Effector memory CD8-positive, alpha-beta T cell (primary cell): ENCODE measurements at places on chromosomes 6 and 20.

GRCh38 chr20:57195023-57195422, 71.4 kb downstream of the BMP7 start:
- no peak for DNase-seq

GRCh38 chr6:104449918-104450317, 409.8 kb downstream of the HACE1 start:
- no peak for DNase-seq

DNA sequence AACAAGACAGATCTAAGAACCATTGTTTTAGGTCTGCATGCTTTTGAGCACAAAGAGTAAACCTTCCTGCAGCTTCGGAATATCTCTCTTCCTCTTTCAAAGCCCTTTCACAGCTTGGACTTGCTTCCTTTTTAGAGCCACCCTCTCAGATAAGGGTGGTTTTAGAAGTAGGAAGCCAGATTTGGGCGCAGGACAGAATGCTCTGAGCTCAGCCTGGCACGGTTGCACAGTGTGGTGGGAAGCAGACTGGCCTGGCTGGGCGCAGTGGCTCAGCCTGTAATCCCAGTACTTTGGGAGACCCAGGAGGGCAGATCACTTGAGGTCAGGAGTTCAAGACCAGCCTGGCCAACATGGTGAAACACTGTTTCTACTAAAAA, 35.6 kb upstream of the PNRC1 start:
- DNase-seq = no peak

DNA sequence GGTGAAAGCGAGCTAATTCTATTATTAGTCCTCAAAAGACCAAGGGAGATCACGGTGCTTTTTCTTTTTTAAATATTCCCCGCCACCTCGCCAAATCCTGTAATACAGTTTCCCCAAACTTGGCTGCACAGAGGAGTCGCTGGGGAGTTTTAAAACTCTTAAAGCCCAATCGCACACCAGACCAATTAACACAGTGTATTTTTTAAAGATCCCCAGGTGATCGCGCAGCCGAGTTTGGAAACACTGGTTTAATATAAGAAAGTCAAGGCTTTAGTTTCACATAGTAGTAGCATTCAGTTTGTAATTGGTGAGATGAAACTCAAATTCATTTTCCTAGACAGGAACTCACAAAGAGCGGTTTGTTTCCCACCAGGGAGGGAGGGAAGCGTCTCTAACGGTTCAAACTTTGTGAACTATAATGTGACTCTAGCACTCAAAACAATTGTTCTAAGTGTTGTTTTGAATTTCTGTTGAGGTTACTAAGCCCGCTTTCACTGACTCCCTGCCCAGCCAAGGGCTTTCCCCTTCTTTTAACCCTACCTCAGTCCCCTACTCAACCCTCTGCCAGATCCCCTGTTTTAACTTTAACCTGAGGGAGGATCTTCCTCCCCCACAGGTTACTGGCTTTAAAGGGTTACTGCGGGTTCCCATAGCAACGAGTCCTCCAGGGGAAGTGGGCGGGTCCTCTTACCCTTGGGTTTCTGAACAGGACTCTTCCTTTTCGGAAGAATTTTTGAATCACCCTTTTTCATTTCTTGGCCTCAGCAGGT, 25.7 kb upstream of the BTBD3 start:
- DNase-seq = no peak

- DNase-seq = no peak
Observed at GRCh38 chr20:38187517-38187916, 22.4 kb upstream of the TGM2 start.

DNA sequence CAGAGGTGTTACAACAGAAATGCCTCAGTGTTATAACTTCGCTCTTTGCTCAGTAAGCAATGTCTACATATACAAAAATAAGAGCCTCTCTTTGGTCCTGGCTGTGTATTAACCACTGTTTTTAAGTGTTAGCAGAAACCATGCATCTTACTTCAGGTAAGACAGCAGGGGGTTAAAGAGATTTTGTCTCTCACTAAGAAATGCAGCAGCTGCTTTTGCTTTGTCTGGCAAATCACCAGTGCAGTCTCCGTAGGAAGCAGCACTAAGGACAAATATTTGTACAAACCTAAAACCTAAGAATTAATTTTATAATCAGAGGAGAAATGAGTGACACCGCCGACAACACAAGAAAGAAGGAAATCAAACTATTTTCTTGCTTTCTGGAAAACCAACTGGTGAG, 758 bp downstream of the SMIM28 start:
- no peak for DNase-seq

DNA sequence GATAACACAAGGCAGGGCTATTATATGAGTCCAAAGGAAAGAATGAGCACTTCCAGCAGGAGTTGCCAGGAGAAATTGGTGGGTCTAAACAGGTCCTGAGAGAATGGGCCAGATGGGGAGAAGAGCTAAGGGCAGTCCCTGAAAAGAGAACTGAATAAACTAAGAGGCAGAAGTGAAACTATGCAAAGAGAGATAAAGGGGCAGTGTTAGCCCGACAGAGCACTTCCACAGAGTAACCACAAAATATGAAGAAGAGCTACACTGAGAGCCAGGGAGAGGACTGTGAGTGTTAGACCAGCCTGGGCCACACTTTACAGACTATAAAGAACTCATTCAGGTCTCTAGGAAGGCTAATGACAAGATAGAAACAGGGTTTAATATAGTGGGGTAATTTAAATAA, 43.8 kb downstream of the RALGAPA2 start:
- DNase-seq = no peak

- no peak for DNase-seq
Observed at GRCh38 chr20:60038400-60039008, 80.3 kb downstream of the CDH26 start.

DNA sequence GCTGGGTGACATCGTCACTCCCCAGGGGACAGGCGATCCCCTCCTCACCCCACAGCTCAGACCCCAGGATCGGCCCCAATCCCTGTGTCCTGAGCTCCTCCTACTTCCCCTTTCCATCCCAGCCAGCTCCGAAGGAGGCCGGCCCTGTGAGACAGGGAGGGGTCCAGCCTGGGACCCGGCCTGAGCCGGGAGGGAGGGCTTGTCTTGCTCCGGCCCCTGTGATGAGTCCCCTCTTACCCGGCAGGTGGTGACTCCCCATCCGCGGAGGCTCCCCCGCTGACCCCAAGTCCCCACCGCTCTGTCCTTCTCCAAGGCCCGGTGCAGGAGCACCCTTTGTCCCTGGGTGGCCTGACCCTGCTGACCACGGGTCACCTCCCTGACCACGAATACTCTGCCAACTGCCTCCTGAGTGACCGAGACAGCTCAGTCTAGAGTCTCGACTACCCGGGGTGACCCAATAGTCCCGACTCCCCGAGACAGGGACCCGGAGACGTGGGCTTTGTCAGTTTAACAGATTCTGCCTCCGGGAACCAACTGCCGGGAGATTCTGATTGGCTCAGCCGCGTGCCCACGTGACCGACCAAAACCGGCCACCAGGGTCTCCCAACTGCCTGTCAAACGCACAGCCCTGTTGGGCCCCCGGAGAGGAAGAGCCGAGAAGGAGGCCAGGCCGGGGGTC, 187.4 kb upstream of the PROKR2 start:
- no peak for DNase-seq

DNA sequence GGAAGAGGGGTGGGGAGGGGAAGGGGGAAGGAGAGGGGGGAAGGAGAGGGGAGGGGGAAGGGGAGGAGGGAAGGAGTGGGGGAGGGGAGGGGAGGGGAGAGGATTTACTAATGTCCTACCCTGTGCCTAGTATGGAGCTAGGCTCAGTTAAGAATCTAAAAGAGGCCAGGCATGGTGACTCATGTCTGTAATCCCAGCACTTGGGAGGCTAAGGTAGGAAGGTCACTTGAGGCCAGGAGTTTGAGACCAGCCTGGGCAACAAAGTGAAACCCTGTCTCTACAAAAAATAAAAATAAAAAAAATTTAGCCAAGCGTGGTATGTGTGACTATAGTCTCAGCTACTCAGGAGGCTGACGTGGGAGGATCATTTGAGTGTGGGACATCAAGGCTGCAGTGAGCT, 13.0 kb downstream of the UBE2J1 start:
- DNase-seq = no peak
